ENCODE measurements at places on chromosomes 3 and 15.

GRCh38 chr3:27454914-27455313 lies 29.3 kb downstream of the SLC4A7 start:
- no peak for DNase-seq

DNA sequence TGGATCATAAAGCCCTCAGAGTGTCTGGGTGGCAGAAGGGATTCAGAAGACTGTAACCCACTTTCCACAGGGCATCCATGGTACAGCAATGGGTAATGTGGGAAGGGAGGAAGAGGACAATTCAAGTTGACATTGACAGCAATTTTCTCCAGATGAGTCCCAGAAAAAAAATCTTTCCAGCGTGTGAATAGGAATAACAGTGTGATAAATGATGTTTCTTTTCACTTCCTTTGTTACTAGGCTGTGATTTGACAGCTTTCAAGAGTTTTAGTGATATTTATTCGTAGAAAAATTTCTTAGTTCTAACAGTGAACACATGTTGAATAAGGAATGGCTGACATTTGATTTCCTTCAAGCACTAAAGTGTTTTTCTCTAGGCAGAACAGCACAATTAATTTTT lies 186.4 kb downstream of the CADPS start:
- no peak for DNase-seq

DNA sequence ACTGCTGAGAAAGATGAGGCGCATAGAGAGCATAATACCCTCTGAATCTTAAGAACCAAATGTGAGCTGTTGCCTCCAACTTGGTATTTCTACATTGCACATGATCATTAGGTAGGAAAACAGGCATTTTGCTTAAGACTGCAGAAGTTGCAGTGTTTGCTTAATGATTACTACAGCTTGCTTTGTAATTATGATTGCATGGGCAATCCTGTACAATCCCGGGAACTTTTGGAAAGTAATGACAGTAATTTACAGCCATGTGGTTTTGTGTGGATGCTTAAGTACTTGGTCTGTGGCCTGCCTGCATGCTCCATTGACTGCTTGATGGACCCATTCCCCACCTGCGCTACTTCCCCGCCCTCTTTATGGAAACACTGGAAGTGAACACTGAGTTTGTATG lies 301.1 kb downstream of the DIPK2A start:
- DNase-seq: no peak

DNA sequence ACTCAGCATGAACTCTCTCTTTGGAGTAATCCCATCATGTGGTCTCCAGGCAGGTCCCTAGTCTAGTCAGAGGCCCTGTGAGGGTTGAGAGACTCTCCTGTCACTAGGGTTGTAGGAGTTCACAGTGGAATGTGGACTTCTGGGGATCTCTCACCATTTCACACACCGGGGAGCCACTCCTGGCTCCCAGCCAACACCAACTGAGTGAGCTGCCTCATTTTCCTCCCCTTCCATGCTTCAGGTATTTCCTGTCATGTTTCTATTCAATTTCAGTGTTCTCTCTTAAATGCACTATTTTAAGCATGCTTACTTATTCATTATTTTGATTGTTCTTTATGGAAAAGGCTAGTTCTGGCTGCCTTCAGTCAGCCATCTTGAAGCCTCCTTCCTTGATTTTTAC lies 467.5 kb upstream of the ARL6 start:
- no peak for DNase-seq

GRCh38 chr15:20386198-20386597 lies 155.4 kb downstream of the GOLGA6L6 start:
- no peak for DNase-seq

GRCh38 chr3:23979569-23979968 lies 34.5 kb downstream of the NR1D2 start:
- DNase-seq: no peak

- no peak for DNase-seq
Observed at GRCh38 chr15:100150906-100151305, 190.9 kb downstream of the ADAMTS17 start.

GRCh38 chr3:127888564-127889107 lies 26.4 kb upstream of the KBTBD12 start:
- no peak for DNase-seq

GRCh38 chr15:59020322-59020721 lies 32.9 kb downstream of the RNF111 start:
- no peak for DNase-seq

- no peak for DNase-seq
Observed at GRCh38 chr3:113873814-113874526, 35.4 kb downstream of the GRAMD1C start.

GRCh38 chr3:56851966-56852884 lies 50.5 kb upstream of the ARHGEF3 start:
- DNase-seq: no peak

- no peak for DNase-seq
Observed at GRCh38 chr3:61804782-61805181, 243.4 kb downstream of the PTPRG start.

- no peak for DNase-seq
Observed at GRCh38 chr15:64701482-64702184, 73.8 kb downstream of the RBPMS2 start.

DNA sequence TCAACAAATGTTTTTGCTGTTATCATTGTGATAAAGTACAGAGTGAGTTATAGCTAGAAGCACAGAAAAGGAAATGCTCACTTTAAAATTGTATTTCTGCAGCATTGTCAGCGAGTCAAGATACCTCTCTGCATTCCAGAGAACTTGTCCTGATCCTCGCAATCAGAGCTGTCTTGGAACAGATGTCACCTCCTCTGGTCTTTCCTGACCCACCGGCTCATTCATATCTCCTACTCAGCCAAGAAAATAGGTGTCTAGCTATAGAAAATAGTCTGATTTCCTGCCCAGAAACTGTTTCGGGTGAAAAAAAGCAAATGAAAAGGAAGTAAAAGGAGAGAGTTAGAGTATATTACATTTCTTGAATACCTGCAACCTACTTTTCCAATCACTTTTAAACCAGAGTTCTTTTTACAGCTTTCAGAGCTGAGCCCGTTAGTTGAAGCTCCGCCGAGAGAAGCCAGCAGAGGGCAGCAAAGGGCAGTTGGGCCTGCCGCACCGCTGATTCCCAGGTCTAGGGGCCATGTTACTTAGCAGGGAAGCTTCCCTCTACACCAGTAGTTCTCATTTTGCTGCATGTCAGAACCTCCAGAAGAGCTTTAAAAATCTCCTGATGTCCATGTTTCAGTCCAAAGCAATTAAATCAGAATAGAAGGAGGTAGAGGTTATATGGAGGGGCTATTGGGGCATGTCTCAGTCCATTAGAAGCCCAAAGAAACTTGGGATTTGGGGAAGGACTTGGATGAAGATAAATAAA lies 185.7 kb upstream of the THRB start:
- DNase-seq: peak; percentile 31

DNA sequence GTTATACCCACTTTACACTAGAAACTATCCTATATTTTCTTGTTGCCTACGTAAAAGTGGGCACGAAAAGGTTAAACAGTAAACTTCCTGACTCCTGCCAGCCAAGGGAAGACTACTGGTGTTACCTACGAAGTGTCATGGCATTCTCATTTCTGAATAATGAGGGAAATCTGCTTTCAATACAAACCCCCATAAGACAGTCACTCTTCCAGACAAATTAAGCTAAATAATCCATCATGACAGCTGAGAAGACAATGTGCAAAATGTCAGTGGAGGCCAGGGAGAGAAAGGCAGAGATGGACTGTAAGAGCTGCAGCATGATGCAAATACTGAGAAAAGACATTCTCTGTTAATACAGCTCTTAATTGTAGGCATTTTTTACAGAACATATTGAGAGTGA lies 136.5 kb downstream of the SERPINI1 start:
- no peak for DNase-seq

DNA sequence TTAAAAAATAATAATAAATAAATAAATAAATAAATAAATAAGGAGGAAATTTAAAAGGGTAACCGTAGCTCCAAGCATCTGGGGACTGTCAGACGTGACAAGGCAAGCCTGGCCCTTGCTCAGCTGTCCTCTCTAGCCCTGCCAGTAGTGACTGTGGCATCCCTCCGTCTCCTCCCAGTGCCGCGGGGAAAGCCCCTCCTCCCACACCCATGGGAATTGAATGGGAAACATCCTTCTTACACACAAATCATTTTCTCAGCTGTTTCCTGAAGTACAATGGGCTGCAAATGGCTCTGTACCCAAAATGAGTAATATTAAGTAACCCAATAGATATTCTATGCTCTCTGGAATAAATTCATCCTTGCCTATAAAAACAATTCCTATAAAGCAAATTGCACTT lies 101.6 kb upstream of the RAD18 start:
- DNase-seq: no peak

GRCh38 chr15:46489276-46489675 lies 854.4 kb downstream of the SQOR start:
- DNase-seq: no peak

DNA sequence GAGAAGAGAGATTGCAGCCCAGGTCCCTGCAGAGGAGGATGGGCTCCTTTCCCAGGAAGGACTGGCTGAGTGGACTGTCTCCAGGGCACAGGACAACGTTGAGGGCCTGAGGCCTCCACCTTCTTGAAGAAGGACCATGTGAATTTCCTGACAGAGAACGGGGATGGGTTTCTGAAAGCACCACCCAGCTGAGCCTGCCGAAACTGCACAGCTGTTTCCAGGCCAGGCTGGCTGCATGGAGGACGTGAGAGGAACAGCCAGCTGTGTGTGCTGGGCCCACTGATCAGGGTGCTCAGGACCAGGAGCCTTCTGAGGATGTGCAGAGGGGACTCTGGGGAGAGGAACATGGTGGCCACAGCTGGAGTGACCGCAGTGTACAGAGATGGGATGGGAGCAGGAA lies 39.2 kb downstream of the HMCES start:
- DNase-seq: no peak

- no peak for DNase-seq
Observed at GRCh38 chr3:141505166-141505565, 18.3 kb downstream of the RASA2 start.

DNA sequence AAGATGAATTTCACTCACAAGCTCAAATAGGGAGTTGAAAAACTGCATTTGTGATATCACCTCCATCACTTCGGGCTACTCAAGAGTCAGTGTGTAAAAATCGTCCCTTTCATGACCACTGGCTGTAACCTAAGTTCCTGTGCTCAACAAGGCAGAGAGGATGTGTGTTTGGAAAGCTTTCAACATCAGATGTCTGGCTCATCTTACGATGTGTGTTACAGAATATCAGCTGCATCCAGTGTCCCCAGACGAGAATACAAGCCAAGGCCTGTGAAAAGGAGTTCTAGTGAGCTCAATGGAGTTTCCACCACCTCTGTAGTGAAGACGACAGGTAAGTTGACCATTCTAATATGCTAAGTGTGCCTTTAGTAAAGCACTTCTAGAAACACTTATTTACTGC lies 65.5 kb upstream of the ADAMTSL3 start:
- DNase-seq: no peak

GRCh38 chr3:157390713-157391515 lies 45.7 kb upstream of the PTX3 start:
- no peak for DNase-seq

GRCh38 chr15:101308604-101309435 lies 13.8 kb upstream of the SNRPA1 start:
- DNase-seq: no peak

DNA sequence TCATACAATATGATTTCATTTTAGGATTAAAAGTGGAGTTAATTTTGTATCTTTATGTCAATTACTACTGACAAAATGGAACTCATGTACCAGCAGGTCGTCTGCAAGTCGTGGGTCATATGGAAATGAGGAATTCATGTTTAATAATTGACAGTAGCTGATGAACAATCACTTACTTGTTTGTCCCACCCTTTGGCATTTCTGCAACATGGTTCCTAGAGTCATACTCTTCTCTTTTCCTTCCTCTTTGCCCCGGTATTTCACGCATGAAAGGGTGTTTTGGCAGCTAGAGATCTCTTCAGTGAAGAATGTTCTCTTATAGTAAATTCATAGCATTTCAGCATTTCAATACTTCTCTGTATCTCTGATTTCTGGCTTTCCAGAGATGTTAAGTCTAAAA lies 133.3 kb upstream of the SLC24A5 start:
- DNase-seq: no peak

GRCh38 chr15:48373821-48374451 lies 42.7 kb downstream of the DUT start:
- DNase-seq: no peak

DNA sequence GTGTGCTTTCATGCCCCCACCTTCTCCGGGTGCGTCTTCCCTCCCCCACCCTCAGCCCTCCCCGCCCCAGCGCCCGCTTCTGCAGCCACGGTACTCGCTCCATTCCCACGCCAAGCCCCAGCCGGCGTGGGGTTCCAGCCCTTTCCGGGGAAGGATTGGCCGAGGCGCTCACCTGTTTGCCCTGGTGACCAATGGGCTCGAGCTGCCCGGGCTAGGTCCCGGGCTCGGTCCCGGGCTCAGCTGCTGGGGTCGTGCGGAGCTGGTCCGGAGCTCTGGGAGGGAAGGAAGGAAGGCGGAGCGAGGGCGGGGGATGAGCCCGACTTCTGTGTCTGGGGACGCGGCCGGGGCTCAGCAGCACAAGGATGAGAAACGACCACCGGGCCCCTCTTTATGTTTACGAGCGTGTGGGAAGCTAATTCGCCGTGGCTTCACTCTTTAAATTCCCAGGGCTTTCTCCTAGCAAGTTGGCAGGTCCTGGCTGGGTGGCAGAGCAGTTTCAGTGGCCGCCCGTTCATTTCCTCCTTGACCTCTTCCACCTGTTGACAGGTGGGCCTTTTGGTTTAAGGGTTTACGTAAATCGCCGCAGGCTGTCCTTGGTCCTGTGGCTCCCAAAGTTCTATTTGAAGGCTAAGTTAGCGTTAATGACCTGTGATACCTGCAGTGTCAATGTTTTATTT lies at the start of gene IGSF10:
IGSF10 (minus strand) TSS at position 288 of the 677 bp plus-strand sequence. CDS start 2,352 bp downstream, outside the sequence.
- no peak for DNase-seq

- DNase-seq: no peak
Observed at GRCh38 chr3:185813691-185814215, 11.1 kb downstream of the IGF2BP2 start.

DNA sequence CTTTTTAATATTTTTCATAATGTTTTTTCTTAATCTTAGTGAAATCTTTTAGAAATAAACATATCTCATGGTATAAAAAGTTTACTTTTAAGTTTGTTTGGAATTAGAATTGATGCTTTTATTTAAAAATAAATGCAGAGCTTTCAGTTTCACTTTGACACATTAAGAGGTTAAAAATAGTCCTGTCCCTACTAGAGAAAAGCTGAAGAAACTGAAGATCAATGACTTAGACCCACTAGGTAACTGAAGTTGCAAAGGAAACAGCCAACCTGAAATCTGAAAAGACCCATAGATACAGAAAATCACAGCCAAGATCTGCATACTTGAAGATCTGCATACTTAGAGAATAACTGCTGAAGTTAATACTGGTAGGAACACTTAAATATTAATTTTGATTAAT lies 237.6 kb downstream of the RAP2B start:
- no peak for DNase-seq

- no peak for DNase-seq
Observed at GRCh38 chr3:133672461-133672860, 10.7 kb upstream of the TOPBP1 start.

DNA sequence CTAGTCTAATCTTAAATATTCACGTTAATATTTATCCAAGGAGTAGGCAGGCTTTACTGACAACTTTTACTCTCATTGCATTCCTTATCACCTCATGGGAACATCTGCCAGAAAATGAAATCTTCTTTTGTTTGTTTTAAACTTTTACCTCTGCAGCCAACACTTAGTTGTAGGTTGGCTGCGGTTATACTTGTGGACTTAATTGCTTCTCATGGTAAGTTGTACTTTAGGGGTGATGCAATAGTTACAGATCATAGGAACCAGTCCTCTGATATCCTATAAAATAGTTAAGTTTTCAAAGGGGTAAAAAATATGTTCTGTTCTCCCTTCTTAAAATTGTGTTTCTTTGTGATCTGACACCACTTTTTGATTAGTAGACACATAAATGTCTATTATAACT lies 321.9 kb downstream of the ZPLD1 start:
- DNase-seq: no peak

Measured in NCI-H1930 (cell line).